ENCODE measurements at places on chromosomes 5 and 9. TPM values are rescaled to one million over a fixed set of nuclear protein-coding genes. Genes with fewer than 3 reads are reported as not detected.

ADRB2 gene
- 1.3 TPM for total RNA-seq

SHISAL2B gene
- total RNA-seq: 3.9 TPM

ATP10B gene
- total RNA-seq: 0.08 TPM

JAKMIP2 gene
- 27.2 TPM for total RNA-seq

PCDHA1 gene
- total RNA-seq: 3.2 TPM

AMBP gene
- 4.0 TPM for total RNA-seq

- no peak for DNase-seq
These were observed 71.5 kb downstream of the COX7C start for GRCh38 chr5:86689103-86689729.

DNA sequence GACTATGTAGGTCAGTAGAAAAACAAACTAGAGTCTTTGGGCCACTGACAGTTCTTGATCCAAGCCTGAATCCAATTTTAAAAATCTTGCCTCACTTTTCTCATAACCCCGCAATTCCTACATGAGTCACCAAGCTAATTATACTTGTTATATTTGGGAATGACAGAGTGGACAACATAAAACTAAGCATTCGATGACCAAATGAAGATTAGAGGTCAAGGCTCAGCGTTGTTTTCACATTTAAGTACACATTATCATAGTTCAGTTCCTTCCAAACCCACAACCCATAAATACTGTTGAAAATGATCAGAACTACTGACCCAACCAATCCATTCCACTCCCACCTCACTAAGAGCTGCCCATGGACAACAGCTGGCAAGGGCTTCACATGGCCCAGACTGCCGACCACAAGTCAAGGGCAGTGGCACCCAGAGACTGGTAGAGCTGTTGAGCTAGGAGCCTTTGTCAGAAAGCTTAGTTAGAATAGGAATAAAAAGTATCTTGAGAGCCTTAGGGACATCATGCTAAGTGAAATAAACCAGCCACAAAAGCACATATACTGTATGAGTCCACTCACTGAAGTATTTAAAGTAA is 64.2 kb downstream of the MYO10 start:
- DNase-seq: no peak

GRCh38 chr5:57862471-57862911 is 379.9 kb upstream of the ACTBL2 start:
- no peak for DNase-seq

DNA sequence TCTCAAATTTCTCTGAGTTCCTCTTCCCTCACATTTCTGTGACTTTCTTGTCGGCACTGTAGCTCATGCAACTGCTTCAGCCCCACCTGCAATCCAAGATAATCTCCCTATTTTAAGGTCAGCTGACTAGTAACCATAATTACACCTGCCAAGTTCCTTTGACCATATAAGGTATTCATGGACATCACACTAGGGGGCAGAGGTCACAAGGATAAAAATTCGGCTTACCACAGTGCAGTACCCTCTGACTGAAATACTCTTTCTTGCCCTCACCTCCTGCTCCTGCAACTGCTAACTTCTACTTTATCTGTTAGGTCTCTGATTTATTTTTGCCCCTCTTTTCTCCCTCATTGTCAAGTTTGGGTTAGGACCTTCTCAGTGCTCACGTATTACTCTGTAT is 144.2 kb downstream of the GDNF start:
- no peak for DNase-seq

DNA sequence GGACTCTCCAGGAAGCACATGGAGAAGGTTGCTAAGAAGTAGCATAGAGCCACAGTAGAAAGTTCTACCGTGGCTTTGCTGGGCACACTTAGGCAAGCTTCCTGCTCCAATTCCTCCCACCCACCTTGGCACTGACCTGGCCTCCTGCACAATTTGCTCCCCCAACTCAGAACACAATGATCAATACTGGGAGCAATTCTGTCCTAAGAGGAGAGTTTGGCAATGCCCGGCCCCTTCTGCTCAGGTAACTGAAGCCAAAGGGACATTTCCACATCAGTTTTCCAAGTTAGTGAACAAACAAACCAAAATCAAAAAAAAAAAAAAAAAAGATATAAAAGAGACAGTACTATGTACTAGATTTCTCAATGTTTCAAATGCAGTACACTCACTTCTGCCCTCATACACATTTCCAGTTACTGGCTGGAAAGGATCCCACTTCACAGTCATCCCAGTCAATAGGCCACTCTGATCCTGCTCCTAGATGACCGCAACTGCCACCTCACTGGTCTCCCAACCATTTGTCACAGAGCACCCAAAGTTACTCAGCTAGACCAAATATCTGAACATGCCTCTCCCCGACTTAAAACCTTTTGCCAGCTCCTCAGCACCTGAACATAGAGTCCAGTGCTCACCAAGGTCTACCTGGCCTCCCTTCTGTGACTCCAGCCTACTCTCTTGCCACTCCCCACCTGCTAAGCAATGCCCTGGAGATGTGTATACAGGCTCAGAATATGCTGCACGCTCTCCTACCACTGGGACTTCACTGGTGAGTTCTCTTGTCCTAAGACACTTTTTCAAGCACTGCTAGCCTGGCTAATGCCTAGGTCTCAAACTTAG is 21.3 kb downstream of the ABCA1 start:
- no peak for DNase-seq

- no peak for DNase-seq
These were observed 110.5 kb downstream of the PHF2 start for GRCh38 chr9:93686880-93687236.

- no peak for DNase-seq
These were observed 413.4 kb upstream of the SLC30A5 start for GRCh38 chr5:68680366-68680765.

DNA sequence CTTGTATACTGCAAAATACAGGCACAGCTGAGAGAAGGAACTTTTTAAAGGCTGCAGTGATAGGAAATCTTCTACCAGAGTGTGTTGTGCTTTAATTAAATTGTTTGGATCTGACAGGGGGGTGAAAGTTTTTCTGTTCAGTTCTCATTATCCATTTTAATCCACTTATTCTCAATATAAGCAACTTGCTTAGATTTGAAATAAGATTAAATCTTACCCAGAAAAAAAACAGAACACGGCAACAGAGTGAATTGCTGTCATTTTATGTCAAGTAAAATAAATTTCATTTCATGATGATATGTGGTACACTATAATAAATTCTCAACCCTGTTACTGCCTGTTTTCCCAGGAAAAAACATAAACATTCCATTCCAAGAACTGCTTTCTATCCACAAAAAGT is 37.1 kb upstream of the CAMK4 start:
- no peak for DNase-seq

- peak; percentile 70 for DNase-seq
These were observed 42.8 kb downstream of the SHB start for GRCh38 chr9:38026021-38026809.

GRCh38 chr9:100099722-100100042 is 639 bp downstream of the INVS start:
- peak; percentile 49 for DNase-seq

DNA sequence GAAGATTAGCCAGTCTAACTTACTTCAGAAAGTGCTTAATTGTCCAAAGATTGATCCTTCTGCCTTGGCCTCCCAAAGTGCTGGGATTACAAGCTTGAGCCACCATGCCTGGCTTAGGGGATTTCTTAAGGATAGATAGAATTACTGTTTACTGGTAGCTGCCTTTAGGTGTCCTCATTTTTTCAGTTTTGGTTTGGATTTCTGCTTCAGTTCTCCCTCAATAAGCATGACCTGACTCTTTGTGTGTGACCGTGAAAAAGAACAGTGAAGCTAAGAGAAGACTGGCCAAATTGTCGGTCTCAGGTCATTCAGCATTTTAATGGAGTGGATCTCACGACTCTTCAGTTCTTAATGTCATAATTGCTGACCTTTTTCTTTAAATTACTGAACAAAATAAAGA is 22.9 kb upstream of the CMYA5 start:
- peak; percentile 3 for DNase-seq

- no peak for DNase-seq
These were observed 32.6 kb upstream of the PLAC8L1 start for GRCh38 chr5:146137967-146138403.

- DNase-seq: peak; percentile 95
These were observed 12.8 kb upstream of the SRP19 start for GRCh38 chr5:112848116-112848811.

DNA sequence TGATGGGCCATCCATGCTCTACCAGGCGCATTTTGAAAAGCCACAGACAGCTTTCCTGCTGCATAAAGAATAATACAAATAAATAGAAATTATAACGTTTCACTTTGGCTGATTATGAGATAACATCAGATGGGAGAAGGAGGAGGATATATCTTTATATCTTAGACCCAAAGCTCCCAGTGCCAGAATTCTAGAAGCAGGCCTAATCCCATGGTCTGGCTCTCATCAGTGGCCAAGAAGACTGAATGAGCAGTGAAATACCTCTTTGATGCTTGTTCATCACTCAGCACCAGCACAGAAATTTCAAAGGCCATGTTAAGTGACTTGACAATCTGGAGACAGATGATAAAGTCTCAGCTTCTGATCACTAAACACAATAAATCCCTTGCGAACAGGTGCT is 107.6 kb downstream of the PPP2R2B start:
- no peak for DNase-seq

- no peak for DNase-seq
These were observed 7.3 kb upstream of the CDC14B start for GRCh38 chr9:96626912-96627311.

DNA sequence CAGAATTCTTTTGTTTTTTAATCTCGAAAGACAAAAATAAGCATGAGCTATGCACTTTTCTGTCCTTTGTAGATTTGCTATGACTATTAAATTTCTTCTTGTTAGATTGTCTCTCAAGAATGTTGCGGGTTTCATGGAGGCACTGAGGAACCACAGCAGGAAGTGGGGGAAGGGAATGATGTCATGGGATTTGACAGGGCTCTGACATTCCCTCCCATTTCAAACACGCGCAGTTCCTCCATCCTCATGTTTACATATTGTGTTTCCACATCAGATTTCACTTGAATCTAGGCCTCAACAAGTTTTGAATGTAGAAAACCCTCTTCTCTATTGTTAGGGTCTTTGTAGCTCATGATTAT is 154.8 kb downstream of the PALM2AKAP2 start:
- no peak for DNase-seq

DNA sequence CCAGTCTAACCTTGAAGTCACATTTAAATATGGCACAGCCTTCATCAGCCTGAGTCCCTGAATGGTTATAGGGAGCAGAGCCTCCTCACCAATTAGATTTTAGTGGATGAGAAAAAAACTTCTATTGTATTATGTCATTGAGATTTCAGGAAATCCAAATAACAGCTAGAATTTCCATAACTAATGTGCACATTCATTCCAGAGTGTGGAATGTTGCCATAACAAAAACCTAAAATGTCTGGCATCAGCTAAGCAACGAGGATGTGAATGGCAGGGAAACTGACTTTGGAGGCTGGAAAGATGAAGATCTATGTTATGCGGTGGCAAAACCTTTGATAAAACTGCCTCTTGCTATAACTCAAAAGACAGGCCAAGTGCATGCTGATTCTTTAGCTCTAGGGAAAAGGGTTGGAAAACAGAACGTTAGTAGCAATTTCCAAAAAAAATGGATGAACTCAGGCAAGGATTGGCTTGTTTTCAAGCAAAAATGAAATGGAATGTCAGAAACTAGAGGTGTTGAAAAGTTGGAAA is 91.3 kb upstream of the NFIB start:
- no peak for DNase-seq

DNA sequence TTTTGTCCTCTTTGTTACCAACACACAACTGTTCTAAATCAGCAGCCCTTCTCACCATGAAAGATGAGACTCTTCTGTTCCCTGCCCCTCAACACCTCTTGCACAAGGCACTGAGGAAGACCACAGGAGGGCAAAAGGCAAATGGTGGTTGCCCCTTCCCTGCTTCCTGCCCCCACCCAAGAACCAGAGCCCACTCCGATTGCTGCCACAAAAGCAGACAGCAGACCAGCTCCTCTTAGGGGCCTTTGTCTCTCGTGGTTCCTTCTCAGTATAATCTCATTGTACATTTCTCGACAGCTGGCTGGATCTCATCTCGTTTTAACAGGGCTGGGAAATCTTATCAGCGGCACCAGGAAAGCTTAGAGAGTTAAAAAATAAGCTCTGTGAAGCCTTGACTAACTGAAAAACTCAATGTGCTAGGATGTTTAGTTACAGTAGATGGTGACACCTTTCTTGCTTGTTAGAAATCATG is 1.1 kb downstream of the MVB12B start:
- DNase-seq: no peak

GRCh38 chr5:1847056-1847455 is 35.7 kb downstream of the IRX4 start:
- DNase-seq: no peak

- no peak for DNase-seq
These were observed 158.1 kb downstream of the ARRDC3 start for GRCh38 chr5:91224969-91225368.

DNA sequence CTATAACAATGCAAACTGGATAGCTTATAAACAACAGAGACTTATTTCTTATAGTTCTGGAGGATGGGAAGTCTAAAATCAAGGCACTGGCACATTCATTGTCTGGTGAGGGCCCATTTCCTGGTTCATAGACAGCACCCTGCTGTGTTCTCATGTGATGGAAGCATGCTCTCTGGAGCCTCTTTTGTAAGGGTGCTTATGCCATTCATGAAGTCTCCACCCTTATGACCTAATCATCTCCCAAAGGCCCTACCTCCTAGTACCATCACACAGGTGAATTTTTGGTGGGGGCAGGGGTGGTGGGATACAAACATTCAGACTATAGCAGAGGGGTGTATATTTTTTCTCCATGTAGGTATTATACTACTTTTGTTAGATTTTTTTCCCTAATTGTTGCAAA is 92.4 kb downstream of the UNC13B start:
- peak; percentile 8 for DNase-seq

- DNase-seq: no peak
These were observed 203.1 kb upstream of the ARRDC3 start for GRCh38 chr5:91586232-91586631.
